H1 (cell line): ENCODE measurements at places on chromosomes 4 and X. TPM values are rescaled to one million over a fixed set of nuclear protein-coding genes. Genes with fewer than 3 reads are reported as not detected.

The L1CAM gene
- total RNA-seq: 38.7 and 43.0 TPM in 2 replicates

The C4orf50 gene
- total RNA-seq: 0.22 and 0.23 TPM in 2 replicates

The PABPC1L2B gene
- 0.59 and 1.7 TPM in 2 replicates for total RNA-seq

The MTNR1A gene
- total RNA-seq: 0.45 and 0.50 TPM in 2 replicates

The UCP1 gene
- 0.20 and 0.29 TPM in 2 replicates for total RNA-seq

The MAGEB6 gene
- not detected in 2 replicates for total RNA-seq

The FAM120C gene
- total RNA-seq: 8.1 and 8.6 TPM in 2 replicates

The PWWP3B gene
- 0.61 and 0.86 TPM in 2 replicates for total RNA-seq

The ADRA2C gene
- 13.8 and 14.8 TPM in 2 replicates for total RNA-seq

The ATP6AP2 gene
- total RNA-seq: 66.0 and 71.7 TPM in 2 replicates

The SLC49A3 gene
- 5.7 and 8.8 TPM in 2 replicates for total RNA-seq

The DKK2 gene
- total RNA-seq: 0.13 and 0.34 TPM in 2 replicates

The DUSP9 gene
- total RNA-seq: 0.63 and 1.1 TPM in 2 replicates
